ENCODE measurements at places on chromosomes 7 and 10.

- no peak for DNase-seq
Observed at GRCh38 chr7:30642789-30643188, 39.5 kb downstream of the CRHR2 start.

GRCh38 chr7:76318488-76319353 lies 16.2 kb downstream of the HSPB1 start:
- no peak for DNase-seq

- DNase-seq: no peak
Observed at GRCh38 chr10:6383096-6383812, 180.5 kb downstream of the PFKFB3 start.

DNA sequence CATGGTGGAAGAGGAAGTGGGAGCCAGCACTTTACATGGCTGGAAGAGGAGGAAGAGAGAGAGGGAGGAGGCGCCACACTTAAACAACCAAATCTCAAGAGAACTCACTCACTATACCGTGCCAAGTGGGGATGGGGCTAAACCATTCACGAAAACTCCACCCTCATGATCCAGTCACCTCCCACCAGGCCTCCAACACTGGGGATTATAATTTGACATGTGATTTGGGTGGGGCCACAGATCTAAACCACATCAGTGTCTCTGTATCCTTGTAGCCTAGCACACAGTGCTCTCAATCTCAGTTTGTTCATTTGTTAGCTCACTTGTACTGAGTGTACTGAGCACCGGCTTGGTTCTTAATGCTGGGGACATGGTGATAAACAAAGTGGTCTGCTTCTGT lies 228.3 kb downstream of the BUB3 start:
- no peak for DNase-seq

DNA sequence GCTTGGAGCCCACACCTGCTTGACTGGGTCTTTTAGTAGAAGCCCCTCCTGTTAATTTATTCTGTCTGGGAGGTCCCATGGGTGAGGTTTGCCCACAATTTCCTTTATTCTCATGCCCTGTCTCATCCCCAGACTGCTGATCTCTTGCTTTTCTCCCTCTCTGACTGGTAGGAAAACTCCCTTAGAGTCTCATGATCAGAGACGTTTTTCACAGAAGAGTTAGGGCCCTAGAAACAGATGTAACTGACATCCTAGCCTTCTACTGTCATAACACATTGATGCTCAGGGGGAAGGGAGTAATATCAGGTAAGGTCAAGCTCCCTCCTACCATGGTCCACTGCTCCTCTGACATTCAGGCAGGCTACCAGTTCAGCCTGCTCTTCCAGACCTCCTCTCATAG lies 43.7 kb upstream of the WASL start:
- DNase-seq: no peak

DNA sequence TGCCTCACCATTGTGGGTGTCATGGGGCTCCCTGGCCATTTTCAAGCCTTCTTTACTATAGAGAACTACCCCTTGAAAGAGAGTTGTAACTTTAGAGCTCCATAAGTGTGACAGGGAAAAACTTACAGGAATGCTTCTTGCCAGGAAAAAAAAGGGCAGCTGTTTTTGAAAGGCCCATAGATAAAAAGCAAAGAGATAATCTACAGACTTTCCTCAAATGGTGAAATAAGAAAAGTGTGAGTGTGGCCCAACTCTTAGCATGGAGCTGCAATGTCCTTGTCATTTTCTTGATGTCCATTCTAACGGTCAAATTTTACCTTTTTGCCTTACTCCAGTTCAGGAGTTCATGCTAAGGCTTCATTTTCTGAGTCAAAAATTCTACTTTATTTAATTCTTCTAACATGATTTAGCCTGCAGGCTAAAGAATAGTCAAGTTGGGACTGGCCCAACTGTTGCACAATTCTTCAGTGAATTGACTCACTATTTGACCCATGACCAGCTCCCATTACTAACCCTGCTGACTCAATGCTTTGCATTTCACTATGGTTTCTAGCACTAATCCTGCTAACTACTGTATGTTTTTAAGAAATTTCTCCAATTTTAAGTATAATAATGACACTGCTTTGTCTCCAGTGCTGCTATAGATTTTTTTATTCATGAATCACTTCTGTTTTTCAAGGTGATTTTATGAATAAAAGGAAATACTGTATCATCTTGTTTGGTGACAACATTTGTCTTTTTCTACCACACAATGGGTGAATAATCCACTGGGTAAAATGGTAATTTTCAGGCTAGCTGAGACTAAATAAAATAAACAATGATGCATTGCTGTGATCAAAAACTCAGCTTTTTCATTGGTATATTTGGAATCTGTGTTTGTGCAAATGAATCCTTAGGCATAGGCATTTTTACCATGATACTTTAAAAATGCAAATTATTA lies 41.4 kb upstream of the SGCE start:
- no peak for DNase-seq

- DNase-seq: no peak
Observed at GRCh38 chr7:128259131-128260061, 18.3 kb downstream of the LEP start.

DNA sequence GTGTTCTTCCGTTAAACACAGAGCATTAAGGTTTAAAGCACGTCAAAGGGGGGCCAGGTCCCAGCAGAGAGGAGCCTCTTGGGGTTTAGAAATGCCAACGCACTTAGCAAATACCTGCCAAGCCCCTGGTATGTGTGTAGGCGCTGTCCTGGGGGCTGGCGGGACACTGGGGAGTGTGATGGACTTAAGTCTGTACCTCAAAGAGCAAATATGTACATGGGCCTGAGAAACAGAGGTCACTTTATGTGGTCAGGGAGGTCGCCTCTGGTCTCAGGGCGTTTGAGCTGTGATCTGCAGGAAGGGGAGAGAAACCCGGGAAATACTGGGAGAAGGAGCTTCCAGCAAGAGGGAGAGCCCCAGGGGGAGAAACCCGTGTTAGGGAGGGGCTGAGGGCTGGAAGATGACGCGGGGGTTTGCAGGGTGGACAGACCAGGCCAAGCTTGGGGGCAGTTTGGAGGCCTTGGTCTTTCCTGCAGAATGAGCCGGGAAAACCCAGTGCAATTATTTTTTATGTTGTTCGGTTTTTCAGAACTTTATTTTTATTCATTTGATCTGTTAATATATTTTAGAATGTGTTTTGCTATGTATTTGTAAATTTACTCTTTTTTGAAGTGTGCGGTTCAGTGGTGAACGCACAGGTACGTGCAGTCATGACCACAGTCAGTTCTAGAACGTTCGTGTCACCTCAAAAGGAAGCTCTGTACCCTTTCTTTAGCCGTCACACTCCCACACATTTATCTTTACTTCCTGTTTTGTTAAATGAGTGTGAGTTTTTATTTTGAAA lies 441.4 kb upstream of the FOXK1 start:
- no peak for DNase-seq

DNA sequence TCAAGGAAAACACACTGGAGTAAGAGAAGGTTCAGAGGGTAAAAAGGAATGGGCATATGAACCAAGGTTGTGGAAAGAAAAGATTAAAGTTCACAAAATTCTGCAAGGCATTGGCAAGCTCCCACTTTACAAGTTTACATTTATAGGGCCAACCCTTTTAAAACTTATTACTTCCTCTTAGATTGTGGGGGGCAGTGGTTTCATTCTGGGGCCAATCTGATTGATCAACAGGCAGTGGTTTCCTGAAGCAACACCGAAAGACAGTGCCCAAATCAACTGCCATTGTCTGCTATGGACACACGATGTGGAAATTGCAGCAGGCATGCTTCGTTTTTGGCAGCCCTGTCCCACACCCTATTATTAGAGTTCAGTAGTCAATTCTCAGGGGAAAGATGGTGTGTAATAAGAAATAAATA lies 154.0 kb downstream of the SGMS1 start:
- no peak for DNase-seq

GRCh38 chr7:50393076-50393475 lies 57.1 kb downstream of the FIGNL1 start:
- no peak for DNase-seq

DNA sequence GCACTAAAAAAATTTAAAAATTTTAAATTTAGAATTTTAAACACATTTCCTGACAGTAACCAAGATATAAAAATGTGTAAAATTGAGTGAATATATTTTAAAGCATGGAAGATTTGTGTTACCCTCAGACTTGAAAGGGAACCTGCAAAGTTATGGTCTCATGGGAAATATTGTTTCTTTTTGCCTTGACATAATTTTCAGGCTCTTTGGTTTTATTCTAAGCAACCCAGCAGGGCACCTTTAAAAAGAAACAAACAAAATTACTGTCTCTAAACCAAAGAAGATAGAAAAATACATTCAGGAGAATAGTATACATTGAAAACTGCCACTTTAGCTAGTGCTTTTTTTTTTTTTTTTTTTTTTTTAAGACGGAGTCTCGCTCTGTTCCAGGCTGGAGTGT lies 87.5 kb downstream of the ADK start:
- DNase-seq: no peak

- DNase-seq: no peak
Observed at GRCh38 chr7:5469375-5470166, 45.9 kb upstream of the TNRC18 start.

- DNase-seq: no peak
Observed at GRCh38 chr7:28921822-28922221, 36.3 kb downstream of the TRIL start.

GRCh38 chr10:77114181-77114821 lies 523.3 kb downstream of the KCNMA1 start:
- no peak for DNase-seq

DNA sequence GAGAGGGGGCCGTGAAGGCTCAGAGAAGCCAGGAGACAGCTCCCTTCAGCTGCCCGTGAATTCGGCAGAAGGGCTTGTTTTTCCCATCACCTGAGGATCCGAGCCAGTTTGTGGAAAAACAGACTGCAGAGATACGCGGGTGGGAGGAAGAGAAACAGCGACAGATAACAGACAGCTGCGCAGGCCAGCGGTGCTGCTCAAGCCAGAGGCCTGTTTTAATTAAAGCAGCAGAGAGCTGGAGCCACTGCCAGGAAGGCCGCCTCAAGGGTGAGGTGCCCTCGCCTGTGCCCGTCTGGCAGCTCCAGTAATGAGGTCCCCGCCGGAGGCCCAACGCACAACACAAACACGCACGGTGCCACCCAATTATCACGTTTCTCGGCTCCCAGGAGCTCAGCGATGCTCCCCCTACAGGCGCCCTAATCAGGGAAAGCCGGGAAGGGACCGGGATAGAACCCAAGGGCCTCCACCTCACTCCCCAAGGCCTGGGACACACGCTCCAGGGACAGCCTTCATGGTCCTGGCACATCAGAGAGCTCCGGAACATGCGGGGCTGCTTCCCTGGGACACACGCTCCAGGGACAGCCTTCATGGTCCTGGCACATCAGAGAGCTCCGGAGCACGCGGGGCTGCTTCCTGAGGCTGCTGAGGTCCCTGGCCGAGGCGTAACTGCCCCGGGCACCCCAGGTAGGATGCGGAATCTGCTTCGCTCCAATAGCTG lies 60.6 kb upstream of the DNAAF5 start:
- no peak for DNase-seq

GRCh38 chr10:18414061-18414460 lies 237.3 kb downstream of the NSUN6 start:
- DNase-seq: no peak

GRCh38 chr10:60739558-60739957 lies 38.7 kb upstream of the CDK1 start:
- DNase-seq: no peak

DNA sequence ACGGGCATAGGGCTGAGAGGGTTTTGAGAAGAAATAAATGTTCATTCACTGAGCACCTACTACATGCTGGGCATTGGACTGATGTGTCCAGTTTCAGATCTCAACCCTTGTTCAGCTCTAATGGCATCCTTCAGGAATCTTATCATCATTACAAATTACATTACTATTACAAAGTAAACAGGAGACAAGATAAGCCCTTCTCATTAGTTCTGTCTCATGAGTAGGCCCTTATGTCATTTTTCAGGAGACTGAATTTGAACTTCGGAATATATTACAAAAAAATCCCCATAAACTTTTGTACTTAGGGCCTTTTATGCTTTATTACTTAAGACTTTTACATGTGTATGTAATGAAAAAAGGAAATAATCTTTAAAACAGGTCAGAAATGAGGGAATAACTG lies 289.7 kb downstream of the BAMBI start:
- no peak for DNase-seq

DNA sequence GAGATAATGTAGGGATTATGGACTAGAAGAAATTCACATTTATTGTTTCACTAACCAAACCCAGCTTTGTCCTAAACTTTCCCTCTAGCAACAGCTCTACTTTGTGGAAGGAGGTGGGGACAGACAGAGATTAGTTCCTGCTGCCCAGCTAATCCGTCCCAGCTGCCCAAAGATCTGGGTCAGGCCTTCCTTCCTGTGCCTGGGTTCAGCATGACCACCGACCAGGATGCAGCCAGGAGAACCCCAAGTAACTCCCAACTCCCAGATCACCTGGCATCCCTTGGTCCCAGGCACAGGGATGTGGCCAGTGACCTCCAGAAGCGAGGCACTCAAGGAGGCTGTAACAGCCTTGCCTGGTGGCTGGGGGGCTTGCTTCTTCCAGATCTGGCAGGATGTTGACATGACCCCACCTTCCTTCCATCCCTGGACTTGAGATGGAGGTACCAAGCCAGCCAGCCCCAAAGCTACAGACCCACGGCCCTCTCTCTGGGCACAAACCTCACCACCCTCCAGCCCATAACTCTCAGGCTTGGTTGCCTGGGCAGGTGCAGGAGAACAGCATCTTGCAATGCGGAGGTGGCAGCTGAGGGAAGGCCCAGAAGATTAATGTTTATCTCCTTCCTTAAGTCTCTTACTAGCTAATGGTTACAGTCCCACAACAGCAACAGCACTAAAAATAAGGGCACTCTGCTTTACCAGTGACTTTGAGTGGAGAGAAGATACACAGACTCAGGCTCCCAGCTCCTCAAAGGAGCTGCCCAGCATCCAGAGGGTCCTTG lies 11.1 kb downstream of the CAMK2G start:
- DNase-seq: no peak

GRCh38 chr10:27413831-27414348 lies 90.2 kb upstream of the RAB18 start:
- DNase-seq: no peak

GRCh38 chr10:60105295-60105695 lies 198.9 kb upstream of the CCDC6 start:
- no peak for DNase-seq

GRCh38 chr7:22909917-22910316 lies 87.3 kb upstream of the TOMM7 start:
- no peak for DNase-seq

DNA sequence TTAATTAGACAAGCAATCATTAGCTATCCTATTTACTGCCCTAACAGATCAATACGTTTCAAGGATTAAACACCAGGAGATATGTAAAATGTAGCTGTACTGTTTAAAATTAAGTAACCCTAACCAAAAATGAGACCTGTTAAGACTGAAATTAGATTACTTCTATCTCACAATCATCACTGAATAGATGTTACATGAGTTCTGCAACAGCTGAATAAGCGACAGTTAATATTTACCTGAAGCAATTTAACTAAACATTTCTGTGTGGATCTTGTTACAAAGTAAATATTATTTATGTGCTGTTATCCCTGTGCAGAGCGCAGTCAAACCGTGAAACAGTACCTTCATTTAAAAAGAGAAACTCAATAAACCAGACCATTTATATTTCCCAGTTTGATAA lies 122.5 kb downstream of the RELN start:
- no peak for DNase-seq

GRCh38 chr10:121781101-121781500 lies 146.7 kb downstream of the ATE1 start:
- DNase-seq: no peak

Data from stimulated activated CD8-positive, alpha-beta memory T cell treated with anti-CD3 and anti-CD28 coated beads, Interleukin-15, amount 100 ng/mL, for 4 hours (primary cell).